ENCODE measurements at places on chromosomes 4 and X. TPM values are rescaled to one million over a fixed set of nuclear protein-coding genes. Genes with fewer than 3 reads are reported as not detected.

- H3K4me1 ChIP-seq, result no peaks in the 10 kb centered on the region
- DNase-seq, result no peak
Observed at GRCh38 chrX:113868177-113868576, 715.7 kb upstream of the HTR2C start.

DNA sequence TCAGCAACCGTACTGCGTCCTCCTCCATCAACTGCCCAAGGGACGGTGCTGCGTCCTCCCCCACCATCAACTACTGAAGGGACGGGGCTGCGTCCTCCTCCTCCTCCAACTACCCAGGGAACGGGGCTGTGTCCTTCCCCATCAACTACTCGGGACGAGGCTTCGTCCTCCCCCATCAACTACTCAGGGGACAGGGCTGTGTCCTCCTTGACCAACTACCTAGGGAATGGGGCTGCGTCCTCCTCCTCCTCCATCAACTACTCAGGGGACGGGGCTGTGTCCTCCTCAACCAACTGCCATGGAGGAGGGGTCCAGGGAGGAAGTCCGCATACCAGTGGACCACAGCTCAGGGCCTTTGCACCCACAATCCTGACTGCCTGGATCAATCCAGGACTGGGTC lies 24.4 kb downstream of the PPP2R3B start:
- H3K27me3 ChIP-seq, result no peaks in the 10 kb centered on the region
- H3K4me3 ChIP-seq, result no peak overlapping the region
- peaks cover 33% of the 10 kb centered on the region for H3K36me3 ChIP-seq
- no peaks in the 10 kb centered on the region for H3K4me1 ChIP-seq
- no peak overlapping the region for H3K27ac ChIP-seq
- DNase-seq, result no peak

- no peak overlapping the region for H3K4me3 ChIP-seq
- DNase-seq, result no peak
- H3K4me1 ChIP-seq, result peaks cover 8% of the 10 kb centered on the region
- H3K36me3 ChIP-seq, result no peaks in the 10 kb centered on the region
Observed at GRCh38 chr4:81600520-81601357, 129.0 kb upstream of the RASGEF1B start.

DNA sequence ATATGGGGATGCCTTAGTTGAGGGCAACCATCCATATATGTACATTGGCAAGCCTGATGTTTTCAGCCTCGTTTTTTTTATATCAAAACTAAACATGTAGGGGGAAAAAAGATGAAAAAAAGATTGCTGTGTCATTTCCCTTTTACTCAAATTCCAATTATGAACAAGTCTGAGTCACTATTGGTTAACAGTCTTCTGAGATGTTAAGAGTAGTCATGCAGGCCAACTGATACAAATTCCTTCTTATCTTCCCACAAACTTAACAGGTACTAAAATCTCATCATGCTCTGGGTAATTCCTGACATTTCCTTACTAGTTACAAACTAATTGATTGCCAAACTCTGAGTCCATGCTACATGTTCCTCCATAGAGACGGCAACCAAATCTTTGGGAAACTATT lies 222.1 kb downstream of the FRMPD4 start:
- H3K4me1 ChIP-seq, result no peaks in the 10 kb centered on the region
- no peaks in the 10 kb centered on the region for H3K27me3 ChIP-seq
- no peaks in the 10 kb centered on the region for H3K36me3 ChIP-seq
- H3K27ac ChIP-seq, result no peak overlapping the region
- no peak overlapping the region for H3K4me3 ChIP-seq

- no peaks in the 10 kb centered on the region for H3K4me1 ChIP-seq
- H3K4me3 ChIP-seq, result no peak overlapping the region
- no peak overlapping the region for H3K27ac ChIP-seq
Observed at GRCh38 chr4:11724731-11725130, 296.0 kb upstream of the HS3ST1 start.

DNA sequence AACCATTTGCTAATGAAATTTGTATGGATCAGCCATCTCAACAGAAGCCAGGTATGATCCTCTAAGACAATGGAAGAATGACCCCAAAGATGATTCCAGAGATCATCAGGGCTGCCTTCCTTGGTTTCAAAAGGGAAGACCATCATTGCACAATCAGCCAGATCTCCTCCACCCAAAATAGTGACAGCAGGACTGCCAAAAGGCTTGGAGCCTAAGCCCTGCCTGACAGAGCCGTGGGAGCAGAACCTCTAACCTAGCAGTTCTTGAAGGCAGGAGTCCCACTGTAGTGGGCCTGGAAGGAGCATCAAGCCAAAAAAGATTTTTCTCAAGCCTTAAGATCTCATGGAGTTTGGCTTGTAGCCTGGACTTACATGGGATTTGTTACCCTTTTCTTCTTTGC lies 226.0 kb downstream of the RASL11B start:
- no peaks in the 10 kb centered on the region for H3K27me3 ChIP-seq
- DNase-seq, result no peak
- H3K4me3 ChIP-seq, result no peak overlapping the region
- no peak overlapping the region for H3K27ac ChIP-seq
- H3K4me1 ChIP-seq, result no peaks in the 10 kb centered on the region

- no peaks in the 10 kb centered on the region for H3K27me3 ChIP-seq
- no peak overlapping the region for H3K4me3 ChIP-seq
- H3K27ac ChIP-seq, result no peak overlapping the region
- H3K36me3 ChIP-seq, result no peaks in the 10 kb centered on the region
- no peak for DNase-seq
Observed at GRCh38 chrX:13001961-13002671, 27.2 kb downstream of the TMSB4X start.

- no peak overlapping the region for H3K4me3 ChIP-seq
- DNase-seq, result no peak
- no peaks in the 10 kb centered on the region for H3K27me3 ChIP-seq
- no peaks in the 10 kb centered on the region for H3K4me1 ChIP-seq
- no peak overlapping the region for H3K27ac ChIP-seq
- H3K36me3 ChIP-seq, result no peaks in the 10 kb centered on the region
Observed at GRCh38 chrX:135484641-135485289, 35.7 kb upstream of the INTS6L start.

DNA sequence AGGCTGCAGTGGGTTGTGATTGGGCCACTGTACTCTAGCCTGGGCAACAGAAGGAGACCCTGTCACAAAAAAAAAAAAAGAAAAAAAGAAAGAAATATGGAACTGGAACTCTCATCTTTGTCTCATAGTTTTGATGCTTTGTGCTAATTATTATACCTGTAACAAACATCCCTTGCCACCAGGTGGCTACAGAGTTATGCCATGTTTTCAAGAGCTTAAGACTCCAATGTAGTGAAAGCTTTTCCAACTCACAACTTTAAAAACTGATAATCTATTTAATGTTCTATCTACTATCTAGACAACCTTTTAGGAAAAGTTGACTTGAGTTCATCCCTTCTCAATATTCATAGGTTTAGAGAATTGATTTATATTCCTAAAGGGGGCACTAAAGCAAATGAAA lies 42.4 kb downstream of the HTR2C start:
- no peak overlapping the region for H3K4me3 ChIP-seq
- no peaks in the 10 kb centered on the region for H3K4me1 ChIP-seq
- H3K36me3 ChIP-seq, result no peaks in the 10 kb centered on the region
- no peaks in the 10 kb centered on the region for H3K27me3 ChIP-seq

- no peaks in the 10 kb centered on the region for H3K27me3 ChIP-seq
- DNase-seq, result no peak
- no peaks in the 10 kb centered on the region for H3K36me3 ChIP-seq
- no peaks in the 10 kb centered on the region for H3K4me1 ChIP-seq
- no peak overlapping the region for H3K27ac ChIP-seq
- no peak overlapping the region for H3K4me3 ChIP-seq
Observed at GRCh38 chr4:27835851-27836250, 975.2 kb downstream of the STIM2 start.

GRCh38 chr4:94595013-94595412 lies 143.3 kb downstream of the PDLIM5 start:
- H3K36me3 ChIP-seq, result peaks cover 63% of the 10 kb centered on the region
- no peak for DNase-seq
- no peaks in the 10 kb centered on the region for H3K27me3 ChIP-seq
- H3K27ac ChIP-seq, result no peak overlapping the region
- H3K4me3 ChIP-seq, result no peak overlapping the region

- DNase-seq, result no peak
- H3K36me3 ChIP-seq, result no peaks in the 10 kb centered on the region
- H3K4me1 ChIP-seq, result no peaks in the 10 kb centered on the region
- no peaks in the 10 kb centered on the region for H3K27me3 ChIP-seq
- H3K27ac ChIP-seq, result no peak overlapping the region
Observed at GRCh38 chr4:144584428-144584827, 61.5 kb upstream of the HHIP start.

- H3K4me3 ChIP-seq, result no peak overlapping the region
- H3K4me1 ChIP-seq, result no peaks in the 10 kb centered on the region
- peak overlapping the region; percentile 85 for H3K27ac ChIP-seq
- peak; percentile 66 for DNase-seq
Observed at GRCh38 chrX:103101299-103102042, 8.5 kb upstream of the NXF3 start.

- no peak for DNase-seq
- H3K4me1 ChIP-seq, result no peaks in the 10 kb centered on the region
- no peak overlapping the region for H3K27ac ChIP-seq
- no peaks in the 10 kb centered on the region for H3K36me3 ChIP-seq
- H3K4me3 ChIP-seq, result no peak overlapping the region
- no peaks in the 10 kb centered on the region for H3K27me3 ChIP-seq
Observed at GRCh38 chr4:8516061-8516573, 64.1 kb upstream of the GPR78 start.

- no peaks in the 10 kb centered on the region for H3K4me1 ChIP-seq
- no peaks in the 10 kb centered on the region for H3K27me3 ChIP-seq
- no peak overlapping the region for H3K4me3 ChIP-seq
- H3K36me3 ChIP-seq, result peaks cover 75% of the 10 kb centered on the region
Observed at GRCh38 chr4:7779432-7779768, 160.3 kb downstream of the AFAP1 start.

- H3K36me3 ChIP-seq, result no peaks in the 10 kb centered on the region
- no peaks in the 10 kb centered on the region for H3K4me1 ChIP-seq
- H3K27ac ChIP-seq, result no peak overlapping the region
- no peaks in the 10 kb centered on the region for H3K27me3 ChIP-seq
- DNase-seq, result no peak
- no peak overlapping the region for H3K4me3 ChIP-seq
Observed at GRCh38 chrX:136607236-136607635, 40.7 kb upstream of the CD40LG start.

DNA sequence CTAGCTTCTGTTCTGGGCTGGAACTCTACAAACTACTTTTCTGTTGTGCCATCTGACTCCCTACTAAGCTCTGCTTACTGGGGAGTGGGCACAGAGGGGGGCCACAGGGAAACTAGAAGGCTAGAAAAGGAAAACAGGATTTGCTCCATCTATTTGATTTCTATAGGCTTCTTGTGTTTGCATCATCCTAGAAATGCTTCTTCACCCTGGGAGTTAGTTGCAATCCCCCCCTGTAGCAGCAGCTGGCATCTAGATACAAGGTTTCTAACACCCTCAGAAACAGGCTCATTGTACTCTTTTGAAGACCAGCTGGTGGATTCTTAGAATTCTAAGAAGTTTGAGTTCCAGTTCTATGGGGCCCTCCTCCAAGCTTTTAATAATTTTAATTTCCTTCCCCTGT lies 213.4 kb downstream of the TMA16 start:
- no peaks in the 10 kb centered on the region for H3K27me3 ChIP-seq
- H3K4me3 ChIP-seq, result no peak overlapping the region
- H3K27ac ChIP-seq, result no peak overlapping the region
- H3K36me3 ChIP-seq, result no peaks in the 10 kb centered on the region

- H3K4me3 ChIP-seq, result no peak overlapping the region
- no peaks in the 10 kb centered on the region for H3K27me3 ChIP-seq
- H3K4me1 ChIP-seq, result no peaks in the 10 kb centered on the region
- H3K27ac ChIP-seq, result no peak overlapping the region
- DNase-seq, result no peak
Observed at GRCh38 chrX:153714256-153714655, 9.9 kb downstream of the BCAP31 start.

GRSF1 gene
- 115 TPM for total RNA-seq

TIMP1 gene
- 82.2 TPM for total RNA-seq

PABPC4L gene
- 5.1 TPM for total RNA-seq

MCTS1 gene
- total RNA-seq, result 24.0 TPM

C4orf54 gene
- not detected for total RNA-seq

DCHS2 gene
- total RNA-seq, result 0.20 TPM

MAGEB10 gene
- total RNA-seq, result not detected

GAGE12E gene
- not detected for total RNA-seq
